Stimulated activated CD4-positive, alpha-beta T cell treated with anti-CD3 and anti-CD28 coated beads, Interleukin-12 subunit alpha, Interleukin-12 subunit beta, amount 100 ng/mL, for 4 hours (primary cell): ENCODE measurements at places on chromosomes 6 and 20.
A peak's percentile ranks its signal among the peaks of the same experiment; 100 is the strongest.

DNA sequence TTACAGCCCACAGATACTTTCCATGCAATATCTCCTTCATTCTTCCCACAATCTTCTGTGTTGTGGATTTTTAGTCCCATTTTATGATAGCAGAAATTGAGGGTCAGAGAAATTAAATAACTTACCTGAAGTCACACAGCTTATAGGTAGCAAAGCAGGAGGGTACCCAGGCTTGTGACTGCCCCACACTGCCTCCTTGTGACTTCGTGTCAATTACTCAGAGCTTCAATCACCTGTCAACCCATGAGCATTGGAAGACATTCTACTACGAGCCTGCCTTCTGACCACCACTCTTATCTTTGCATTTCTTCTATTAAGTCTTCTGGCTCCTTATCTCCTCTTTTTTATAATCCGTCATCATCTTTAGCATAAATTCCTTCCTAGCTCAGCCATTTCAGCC lies 71.6 kb upstream of the NRSN1 start:
- DNase-seq: no peak

- no peak for DNase-seq
These were observed 14.2 kb downstream of the PXDC1 start for GRCh38 chr6:3737149-3737830.

DNA sequence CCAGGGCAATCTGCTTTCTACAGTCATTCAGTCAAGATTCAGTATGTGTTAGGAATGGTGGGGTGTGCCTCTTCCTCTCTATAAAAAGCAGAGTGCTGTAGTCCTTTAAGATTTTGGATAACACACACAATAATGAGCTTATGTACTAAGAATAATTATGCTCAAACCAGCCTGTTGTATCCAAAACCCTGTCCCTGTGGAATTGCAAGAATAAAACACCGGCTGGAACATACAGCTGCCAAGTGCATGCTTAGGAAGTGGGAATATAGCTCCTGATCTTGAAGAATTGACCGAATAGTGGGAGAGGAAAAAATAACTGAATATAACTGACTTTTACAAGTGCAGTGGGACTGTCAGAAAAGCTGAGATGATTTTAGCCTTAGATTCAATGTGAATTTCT lies 979 bp upstream of the MOCS1 start:
- DNase-seq: no peak

- no peak for DNase-seq
These were observed 2.8 kb upstream of the PHF20 start for GRCh38 chr20:35768731-35769664.

DNA sequence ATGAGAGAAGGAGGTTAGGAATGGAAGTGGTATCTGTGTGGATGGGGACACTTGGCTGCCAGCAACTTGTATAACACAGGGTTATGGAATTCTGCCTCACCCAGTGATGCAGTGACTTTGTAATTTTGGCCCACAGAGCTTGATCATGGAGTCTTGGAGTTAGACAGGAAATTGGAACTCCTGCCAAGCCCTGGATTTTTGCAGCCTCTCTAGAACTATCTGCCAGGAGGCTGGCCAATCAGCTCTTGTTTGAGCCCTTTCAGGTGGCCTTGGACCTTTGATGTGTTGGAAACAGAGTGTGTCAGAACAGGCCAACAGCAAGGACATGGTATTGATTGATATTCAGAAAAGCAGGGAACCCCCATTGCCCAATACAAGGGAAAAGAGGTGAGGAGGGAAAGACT lies 157.7 kb upstream of the GGTLC1 start:
- no peak for DNase-seq

- no peak for DNase-seq
These were observed 80.2 kb downstream of the PLCB1 start for GRCh38 chr20:8212286-8212685.

- DNase-seq: peak; percentile 44
These were observed 744 bp downstream of the VSX1 start for GRCh38 chr20:25081065-25081729.

- DNase-seq: no peak
These were observed 1.4 kb downstream of the SYNGAP1 start for GRCh38 chr6:33421344-33421643.

DNA sequence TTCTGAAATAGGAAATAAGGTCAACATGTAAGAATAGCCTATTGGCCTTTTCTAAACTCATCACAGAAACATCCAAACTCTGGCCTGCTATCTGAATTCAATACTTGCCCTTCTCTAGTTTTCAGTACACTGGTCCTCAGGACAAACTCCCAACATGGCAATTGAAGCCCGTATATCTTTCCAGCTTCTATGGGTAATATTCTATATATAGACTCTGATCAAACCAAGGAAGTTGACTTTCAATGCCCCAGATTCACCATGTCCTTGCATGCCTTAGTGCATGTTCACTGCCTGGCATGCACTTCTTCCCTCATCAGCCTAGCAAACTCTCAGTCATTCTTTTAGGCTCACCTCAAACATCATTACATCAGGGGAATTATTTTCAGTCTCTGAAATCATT lies 73.2 kb downstream of the RSPO3 start:
- no peak for DNase-seq

DNA sequence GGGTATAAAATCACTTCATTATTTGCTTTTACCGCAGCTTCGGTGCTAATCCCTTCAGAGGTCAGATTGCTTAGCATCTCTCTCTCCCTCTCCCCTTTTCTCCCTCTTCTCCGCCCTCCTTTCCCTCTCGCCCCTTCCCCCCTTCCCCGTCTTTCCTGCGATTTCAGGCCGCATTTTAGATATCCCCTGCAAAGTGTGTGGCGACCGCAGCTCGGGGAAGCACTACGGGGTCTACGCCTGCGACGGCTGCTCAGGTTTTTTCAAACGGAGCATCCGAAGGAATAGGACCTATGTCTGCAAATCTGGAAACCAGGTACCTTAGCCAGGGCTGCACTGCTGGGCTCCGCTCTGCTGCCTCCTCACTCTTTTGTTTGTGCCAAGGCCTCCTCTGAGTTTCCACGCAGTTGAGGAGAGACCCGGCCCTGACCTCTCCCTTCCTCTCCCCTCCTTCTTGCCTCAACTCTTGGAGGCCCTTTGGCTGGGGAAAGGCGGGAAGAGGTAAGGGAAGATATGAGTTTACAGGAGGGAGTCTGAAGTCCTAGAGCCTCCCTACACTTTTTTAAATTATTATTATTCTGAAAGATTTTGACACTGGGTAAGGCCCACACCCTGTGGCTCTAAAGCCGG lies 5.6 kb downstream of the NR2E1 start:
- no peak for DNase-seq

DNA sequence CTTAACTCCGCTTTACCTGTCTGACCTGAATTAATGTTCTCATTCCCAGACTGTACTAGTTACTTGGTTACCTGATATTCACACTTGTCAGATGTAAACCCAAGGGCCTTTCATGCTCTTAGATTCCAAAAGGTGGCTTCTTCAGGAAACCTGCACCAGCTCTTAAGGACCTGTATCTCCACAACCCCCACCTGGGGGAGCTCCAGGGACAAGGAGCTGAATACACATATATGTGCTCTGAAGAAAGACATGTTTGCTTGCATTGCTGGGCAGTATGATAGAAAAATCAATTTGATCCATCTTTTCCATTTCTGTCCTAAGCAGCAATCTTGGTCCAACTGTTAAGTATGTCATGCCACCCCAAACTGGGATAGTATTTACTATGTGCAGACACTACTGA lies 64.8 kb upstream of the POU3F2 start:
- no peak for DNase-seq
